SJSA1 (cell line): ENCODE measurements at places on chromosomes 11 and 22. TPM values are rescaled to one million over a fixed set of nuclear protein-coding genes. Genes with fewer than 3 reads are reported as not detected.

TRIM48 gene
- not detected in 2 replicates for total RNA-seq

DNA sequence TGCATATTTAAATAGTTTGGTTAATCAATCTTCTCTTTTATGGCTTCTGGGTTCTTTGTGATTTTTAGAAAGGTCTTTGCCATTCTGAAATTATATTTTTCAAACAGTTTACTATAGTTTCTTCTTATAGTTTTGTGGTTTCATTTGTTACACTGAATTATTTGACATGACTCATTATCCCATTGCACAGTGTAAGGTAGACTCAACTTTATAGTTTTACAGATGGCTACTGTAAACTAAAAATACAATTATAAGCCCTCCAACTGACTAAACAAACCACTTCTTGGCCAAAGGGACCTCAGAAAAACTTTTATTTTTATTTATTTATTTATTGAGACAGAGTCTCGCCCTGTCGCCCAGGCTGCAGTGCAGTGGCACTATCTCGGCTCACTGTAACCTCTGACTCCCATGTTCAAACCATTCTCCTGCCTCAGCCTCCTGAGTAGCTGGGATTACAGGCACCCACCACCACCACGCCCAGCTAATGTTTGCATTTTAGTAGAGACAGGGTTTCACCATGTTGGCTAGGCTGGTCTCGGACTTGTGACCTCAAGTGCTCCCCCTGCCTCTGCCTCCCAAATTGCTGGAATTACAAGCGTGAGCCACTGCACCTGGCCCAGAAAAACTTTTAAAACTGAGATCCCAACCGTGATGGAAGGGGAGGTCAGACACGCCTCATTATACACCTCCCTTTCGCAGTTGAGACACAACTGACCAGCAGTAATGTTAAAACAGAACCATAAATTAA lies 14.1 kb upstream of the RAC2 start:
- DNase-seq = no peak
- H3K27ac ChIP-seq = no peak overlapping the region
- no peaks in the 10 kb centered on the region for H3K27me3 ChIP-seq
- peaks cover 15% of the 10 kb centered on the region for H3K4me1 ChIP-seq
- no peaks in the 10 kb centered on the region for H3K36me3 ChIP-seq

GRCh38 chr11:70697701-70698100 lies 299.4 kb downstream of the CTTN start:
- H3K27ac ChIP-seq = no peak overlapping the region
- 0 out of 2 replicates have a peak, but pooled peaks cover 3% of the 10 kb centered on the region for H3K4me1 ChIP-seq
- DNase-seq = no peak
- no peaks in the 10 kb centered on the region for H3K36me3 ChIP-seq
- H3K4me3 ChIP-seq = no peak overlapping the region
- H3K27me3 ChIP-seq = no peaks in the 10 kb centered on the region

OR4A16 gene
- total RNA-seq = not detected in 2 replicates

DNA sequence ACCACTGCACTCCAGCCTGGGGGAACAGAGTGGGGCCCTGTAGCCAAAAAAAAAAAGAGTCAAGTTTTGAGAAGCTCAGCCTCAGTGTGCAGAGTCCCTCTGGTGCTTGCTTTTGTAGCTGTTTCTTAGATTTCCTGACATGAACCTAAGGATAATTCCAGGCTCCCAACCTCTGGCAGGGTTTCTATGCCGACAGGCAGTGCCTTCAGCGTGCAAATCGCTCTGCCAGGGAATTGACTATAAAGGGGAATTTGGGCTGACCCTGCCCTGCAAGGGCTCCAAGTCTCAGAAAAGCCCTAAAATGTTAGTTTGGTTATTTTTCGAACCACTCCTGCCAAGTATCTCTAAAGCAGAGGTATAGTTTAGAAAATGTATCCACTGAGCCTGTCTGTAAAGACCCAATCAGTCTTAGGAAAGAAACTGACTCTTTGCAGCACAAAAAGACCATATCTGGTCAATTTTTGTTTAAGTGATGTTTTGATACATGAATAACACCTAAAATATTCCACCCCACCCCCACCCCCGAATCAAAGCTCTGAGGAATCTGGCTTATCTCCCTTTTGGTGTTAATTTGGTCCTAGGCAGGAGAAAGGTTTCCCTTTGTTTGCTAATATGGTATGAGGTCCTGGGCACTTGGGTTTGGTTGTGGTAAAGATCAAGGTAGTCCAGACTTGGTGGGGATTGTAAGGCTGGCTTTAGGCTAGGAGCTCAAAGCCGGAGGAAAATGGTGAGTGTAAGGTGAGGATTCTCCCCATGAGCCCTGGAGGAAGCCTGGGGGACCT lies 49.7 kb downstream of the ANO1 start:
- no peak for DNase-seq
- no peaks in the 10 kb centered on the region for H3K36me3 ChIP-seq
- H3K27me3 ChIP-seq = no peaks in the 10 kb centered on the region
